ENCODE measurements at places on chromosomes 3 and 15.

- DNase-seq, result peak; percentile 86
Observed at GRCh38 chr3:166211451-166211850, 374.2 kb upstream of the BCHE start.

DNA sequence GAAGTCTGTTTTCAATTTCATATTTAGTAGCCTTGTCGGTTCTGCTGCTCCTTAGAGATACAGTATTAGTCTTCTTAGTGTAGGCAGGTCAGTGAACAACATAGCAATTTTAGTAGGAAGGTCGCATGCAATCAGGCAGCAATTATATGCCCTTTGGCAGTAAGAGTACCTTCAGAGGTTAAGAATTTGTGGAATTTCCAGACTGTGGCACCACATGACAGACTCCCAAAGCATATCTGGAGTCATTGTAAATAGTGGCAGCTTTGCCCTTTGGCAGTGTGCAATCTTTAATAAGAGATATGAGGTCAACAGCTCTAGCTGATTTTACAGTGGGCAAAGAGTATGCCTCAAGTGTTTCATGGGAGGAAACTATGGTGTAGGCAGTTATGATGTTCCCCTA is 1532.5 kb upstream of the CADM2 start:
- no peak for DNase-seq

GRCh38 chr15:48017747-48018146 is 103.0 kb upstream of the SLC24A5 start:
- no peak for DNase-seq

GRCh38 chr3:39207361-39208186 is 15.2 kb upstream of the XIRP1 start:
- peak; percentile 7 for DNase-seq

DNA sequence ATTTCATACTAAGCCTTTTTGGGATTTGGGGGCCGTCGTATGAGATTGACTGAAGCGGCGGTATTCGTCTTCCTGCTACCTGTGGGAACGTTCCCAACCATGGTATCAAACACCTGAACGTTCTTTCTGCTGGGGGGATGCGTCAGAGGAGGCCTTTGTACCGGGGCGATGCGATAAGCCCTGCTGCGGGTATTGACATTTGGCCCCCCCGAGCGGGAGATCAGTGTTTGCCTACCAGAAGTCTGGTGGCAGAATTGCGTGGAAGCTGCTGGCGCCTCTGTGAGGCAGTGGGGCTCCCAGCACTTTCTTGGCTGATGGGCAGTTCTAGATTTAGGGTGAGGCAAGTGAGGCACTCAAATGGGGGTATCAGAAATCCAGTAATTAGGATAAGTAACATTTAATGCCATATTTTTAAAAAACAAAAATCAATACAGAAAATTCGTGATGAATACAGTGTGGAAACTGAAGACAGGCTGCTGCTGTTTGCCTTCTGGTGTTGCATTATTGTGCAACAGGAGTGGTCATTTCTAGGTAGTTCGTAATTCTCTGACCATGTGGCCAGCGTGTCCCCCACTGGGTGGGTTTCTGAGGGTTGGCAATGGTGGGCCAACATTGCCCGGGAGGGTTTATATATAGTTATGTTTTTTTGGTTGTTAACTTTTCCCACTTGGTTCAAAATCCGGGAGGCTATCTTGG is 12.7 kb downstream of the TRPM1 start:
- DNase-seq, result no peak

DNA sequence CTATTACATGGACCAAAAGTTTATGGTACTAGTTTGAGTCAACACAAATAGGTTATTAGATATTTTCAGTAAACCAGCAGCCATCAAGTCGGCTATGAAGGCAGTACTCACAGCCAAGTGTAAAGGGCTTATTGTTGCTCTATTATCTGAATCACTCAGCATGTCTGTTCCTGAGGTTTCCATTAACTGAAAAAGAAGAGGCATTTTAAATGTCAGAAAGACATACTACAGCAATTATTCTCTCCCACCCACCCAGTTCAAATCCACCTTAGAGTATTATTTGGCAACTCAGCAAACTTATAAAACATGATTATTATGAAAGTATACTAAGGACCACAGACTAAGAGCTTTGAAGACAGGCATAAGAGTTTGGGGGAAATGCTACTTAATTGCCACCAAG is 93.1 kb downstream of the BTD start:
- DNase-seq, result no peak

DNA sequence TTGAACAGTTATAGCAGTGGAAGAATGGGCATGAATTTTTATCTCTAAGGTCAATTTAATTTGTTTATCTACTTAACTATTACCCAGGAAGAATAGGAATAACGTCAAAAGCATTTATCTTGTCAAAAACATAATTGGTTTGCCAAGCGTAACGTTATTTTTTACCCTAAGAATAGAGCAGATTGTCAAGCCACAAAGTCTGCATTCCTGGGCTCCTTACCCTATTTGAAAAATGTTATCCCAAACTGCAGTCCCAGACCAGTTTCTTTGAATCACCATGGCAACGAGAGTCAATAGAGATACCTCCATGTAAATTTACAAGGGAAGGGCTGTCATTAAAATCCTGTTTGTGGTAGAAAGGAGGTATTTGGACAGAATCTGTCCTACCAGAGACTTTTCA is 61.1 kb downstream of the CPNE4 start:
- DNase-seq, result no peak

- DNase-seq, result no peak
Observed at GRCh38 chr3:46703013-46703520, 1.9 kb downstream of the TMIE start.

DNA sequence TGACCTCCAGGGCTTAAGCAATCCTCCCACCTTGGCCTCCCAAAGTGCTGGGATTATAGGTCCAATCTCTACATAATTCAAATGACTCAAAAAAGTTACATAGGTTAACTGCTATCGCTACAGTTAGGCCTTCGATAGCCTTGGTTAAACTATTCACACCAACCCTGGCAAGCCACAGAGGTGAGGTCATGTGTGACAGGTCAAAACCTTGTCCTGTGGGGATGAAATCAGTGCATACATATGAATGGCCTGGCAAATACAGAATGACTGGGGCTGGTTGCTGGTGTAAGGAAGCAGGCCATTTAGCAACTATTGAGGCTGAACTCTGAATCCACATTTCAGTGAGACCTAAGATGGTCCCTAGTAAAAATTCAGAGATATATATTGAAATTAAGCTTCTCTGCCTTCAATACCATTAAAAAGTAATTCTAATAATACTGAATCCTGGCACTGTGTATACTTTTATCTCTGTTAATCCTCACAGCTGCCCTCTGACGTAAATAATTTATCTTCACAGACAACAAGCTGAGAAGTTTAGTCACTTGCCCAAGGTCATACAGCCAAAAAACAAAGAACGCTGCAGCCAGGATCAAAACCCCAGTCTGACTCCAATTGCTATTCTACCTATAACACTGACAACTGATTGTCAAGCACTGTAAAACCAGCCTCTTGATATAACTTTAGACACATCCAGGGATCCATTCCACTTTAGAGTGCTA is 35.3 kb downstream of the MKRN2 start:
- DNase-seq, result no peak

GRCh38 chr3:9676785-9677184 is 26.8 kb upstream of the CPNE9 start:
- DNase-seq, result no peak

- no peak for DNase-seq
Observed at GRCh38 chr15:31586841-31587240, 260.2 kb downstream of the KLF13 start.

- no peak for DNase-seq
Observed at GRCh38 chr15:58432401-58432800, 610 bp downstream of the LIPC start.

- DNase-seq, result no peak
Observed at GRCh38 chr3:81197386-81197785, 564.1 kb downstream of the GBE1 start.

- no peak for DNase-seq
Observed at GRCh38 chr15:94099574-94099960, 131.8 kb upstream of the MCTP2 start.

- peak; percentile 50 for DNase-seq
Observed at GRCh38 chr3:160577556-160578195, 12.3 kb upstream of the KPNA4 start.

DNA sequence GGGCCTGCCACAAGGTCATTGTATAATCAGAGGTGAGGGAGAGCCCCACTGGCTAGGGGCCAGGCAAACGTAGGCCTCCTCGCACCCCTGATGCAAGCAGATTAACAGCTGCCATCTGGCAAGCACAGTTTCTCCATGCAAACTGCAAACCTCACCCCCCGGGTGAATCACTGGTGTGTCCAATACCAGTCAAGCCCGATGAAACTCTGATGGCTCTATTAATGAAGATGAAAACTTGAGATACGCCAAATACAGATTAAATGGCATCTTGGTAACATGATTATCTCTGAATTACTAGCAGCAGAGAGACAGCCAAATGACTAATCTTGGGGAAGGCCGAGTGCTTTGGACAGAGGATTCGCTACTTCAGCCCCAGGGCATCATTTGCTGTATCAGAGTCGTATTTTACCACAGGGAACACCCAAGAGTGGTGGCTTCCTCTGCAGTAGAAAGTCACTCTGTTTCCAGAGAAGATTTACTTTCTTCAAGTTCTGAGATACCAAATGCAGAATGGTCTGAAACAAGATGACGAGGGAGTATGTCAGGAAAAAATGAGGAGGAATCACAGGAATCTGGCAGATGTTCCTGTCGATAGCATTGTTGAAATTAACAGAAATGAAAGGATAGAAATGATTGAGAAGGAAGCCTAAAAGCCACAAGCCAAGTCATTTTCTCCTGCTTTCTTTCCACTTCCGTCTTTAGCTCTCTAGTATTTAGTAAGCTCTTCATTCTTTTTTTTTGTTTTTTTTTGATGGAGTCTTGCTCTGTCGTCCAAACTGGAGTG is 96.2 kb upstream of the NR2F2 start:
- DNase-seq, result peak; percentile 96

GRCh38 chr3:153591561-153592245 is 429.7 kb downstream of the RAP2B start:
- no peak for DNase-seq

DNA sequence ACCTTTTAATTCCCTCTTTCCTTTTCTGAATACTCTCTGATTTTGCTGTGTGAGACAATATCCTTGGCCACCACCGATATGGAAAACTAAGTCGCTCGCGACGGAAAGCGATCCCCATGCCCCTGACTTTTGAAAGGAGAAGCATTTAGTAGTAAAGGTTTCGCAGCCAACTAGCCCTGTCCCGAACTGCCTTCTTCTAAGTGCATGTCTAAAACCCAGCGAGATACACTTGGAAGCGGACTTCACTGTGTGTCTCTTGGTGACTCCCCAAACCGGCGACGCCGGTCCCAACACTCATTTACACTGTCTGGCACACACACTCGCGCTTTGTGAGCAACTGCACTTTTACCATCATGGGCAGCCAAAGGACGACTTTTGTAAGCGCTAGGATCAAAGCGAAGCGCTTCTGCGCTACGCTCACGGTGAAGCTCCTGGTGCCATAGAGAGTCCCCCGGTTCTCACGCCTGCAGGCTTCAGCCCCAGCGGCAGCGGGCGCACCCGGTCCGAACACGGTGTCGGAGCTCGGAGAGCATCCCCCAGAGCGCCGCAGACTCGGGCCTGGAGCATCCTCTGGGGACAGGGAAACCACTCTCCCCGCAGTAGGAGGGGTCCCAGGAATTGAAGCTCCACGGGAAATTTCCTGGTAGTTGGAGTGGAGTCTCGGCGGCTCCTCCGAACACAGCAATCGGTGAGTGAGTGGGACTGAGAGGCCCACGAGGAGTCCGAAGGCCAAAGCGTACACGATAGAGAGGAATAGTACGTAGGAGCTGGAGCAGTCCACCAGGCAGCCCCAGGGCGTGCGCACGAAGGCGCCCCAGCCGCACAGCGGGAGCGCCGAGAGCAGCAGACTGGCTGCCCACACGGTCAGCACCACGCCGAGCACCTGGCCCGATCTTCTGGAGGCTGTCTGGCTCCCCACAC is 1.4 kb downstream of the GPR149 start:
- DNase-seq, result peak; percentile 60

DNA sequence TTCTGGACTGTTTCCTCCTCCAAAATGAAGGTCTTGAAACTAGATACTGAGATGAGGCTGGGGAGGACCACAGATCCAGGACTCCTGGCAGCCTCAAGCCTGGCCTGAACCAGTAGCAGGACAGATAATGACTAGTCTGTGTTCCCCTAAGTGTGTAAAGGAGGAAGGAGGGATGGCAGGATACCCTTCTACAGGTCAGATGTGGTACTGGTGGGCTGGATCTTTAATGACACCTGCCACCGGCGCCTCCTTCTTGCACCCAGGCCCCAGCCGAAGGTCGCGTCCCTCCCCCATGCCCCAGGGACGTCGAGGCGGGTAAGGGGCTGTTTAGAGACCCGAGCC is 556 bp downstream of the USP19 start:
- DNase-seq, result no peak

- peak; percentile 42 for DNase-seq
Observed at GRCh38 chr3:123941121-123941520, 19.9 kb downstream of the CCDC14 start.

DNA sequence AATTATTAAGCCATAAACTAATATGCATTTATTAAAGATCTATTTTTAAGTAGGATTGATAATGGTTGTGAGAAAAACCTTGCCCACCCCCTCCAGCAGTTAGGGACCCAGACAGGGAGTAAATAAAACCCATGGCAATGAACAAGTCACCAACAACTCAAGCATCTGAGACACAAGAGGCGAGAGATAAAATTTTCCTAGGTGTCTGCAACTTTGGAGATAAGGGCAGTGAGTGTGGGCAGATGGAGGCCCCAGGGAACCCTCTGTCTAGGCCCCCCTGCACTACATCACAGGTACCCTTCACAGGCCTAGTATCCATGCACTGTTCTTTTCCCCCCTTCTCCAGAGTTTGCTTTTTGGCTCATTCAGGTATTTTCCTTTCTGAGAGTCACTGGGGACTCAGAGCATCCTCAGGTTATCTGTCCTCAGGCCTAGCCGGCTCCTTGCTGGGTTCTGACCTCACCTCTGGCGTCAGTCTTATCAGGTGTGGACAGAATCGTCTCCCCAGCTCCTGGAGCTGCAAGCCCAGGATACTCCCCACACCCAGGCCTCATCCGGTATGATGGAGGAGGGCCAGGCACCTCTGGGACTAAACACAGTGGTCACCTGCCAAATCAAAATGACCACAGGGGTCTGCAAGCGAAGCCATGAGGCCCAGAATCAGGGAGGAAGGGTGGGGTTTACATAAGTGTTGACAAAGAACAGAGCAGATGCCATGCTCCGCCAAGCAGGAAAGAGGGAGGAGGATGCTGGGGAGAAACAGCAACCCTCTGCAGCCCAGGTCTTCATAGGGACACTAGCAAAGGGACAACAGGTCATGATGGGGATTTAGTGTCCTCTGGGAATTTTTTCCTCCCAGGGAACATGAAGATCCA is 50.4 kb downstream of the CCNL1 start:
- no peak for DNase-seq

GRCh38 chr3:161999846-162000245 is 503.2 kb downstream of the OTOL1 start:
- no peak for DNase-seq

- DNase-seq, result no peak
Observed at GRCh38 chr15:90315278-90315982, 36.7 kb upstream of the ZNF774 start.

DNA sequence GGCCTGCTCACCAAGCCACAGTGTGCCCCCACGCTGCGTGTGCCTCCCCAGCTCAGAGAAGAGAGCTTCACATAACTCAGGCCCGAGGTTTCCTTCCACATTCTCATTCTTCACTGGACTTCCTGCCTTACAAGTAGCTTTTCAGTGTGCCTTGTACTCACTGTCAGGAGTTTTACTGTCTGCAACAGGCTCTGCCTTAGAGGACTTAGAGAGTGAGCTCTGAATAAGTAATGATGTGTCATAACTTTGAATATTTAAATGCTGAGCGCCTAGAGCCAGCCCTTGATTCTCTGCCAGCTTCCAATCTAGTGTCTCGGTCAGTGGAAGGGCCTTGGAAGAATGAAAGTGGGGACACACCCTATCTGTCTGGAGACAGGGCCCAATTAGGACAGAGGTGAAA is 41.8 kb downstream of the ITGB5 start:
- DNase-seq, result no peak
